ENCODE measurements at places on chromosomes 3 and 15. TPM values are rescaled to one million over a fixed set of nuclear protein-coding genes. Genes with fewer than 3 reads are reported as not detected.
A peak's percentile ranks its signal among the peaks of the same experiment; 100 is the strongest.

Gene RPS27L
- 179 TPM for total RNA-seq

Gene RAB6B
- 12.0 TPM for total RNA-seq

Gene FGD5
- total RNA-seq = 36.2 TPM

Gene MCF2L2
- total RNA-seq = 1.0 TPM

Gene EXD1
- total RNA-seq = not detected

Gene TMIE
- total RNA-seq = 0.55 TPM

Gene SAMMSON
- total RNA-seq = 25.6 TPM

Gene GUCA1C
- not detected for total RNA-seq

Gene EFCAB12
- total RNA-seq = 0.36 TPM

GRCh38 chr3:152811974-152812760 lies 22.8 kb upstream of the P2RY1 start:
- no peak for DNase-seq

DNA sequence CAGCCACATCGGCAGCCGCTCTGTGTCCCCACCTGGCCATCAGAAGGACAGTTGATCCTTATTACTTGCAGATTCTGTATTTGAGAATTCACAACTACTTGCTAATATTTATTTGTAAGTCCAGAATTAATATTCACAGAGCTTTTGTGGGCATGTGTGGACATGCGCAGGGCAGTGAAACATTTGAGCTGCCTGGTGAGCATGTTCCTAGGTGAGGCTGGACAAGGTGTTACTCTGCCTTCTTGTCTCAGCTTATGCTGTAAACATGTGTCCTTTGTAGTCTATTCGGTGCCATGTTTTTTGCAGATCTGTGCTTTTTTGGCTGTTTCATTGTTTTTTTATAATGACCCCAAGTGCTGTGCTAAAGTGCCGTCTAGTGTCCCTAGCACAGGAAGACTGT lies 15.6 kb downstream of the FAH start:
- no peak for DNase-seq

- DNase-seq = no peak
These were observed 5.7 kb downstream of the PDIA5 start for GRCh38 chr3:123072564-123072963.

GRCh38 chr3:43331381-43331780 lies 45.0 kb downstream of the SNRK start:
- DNase-seq = no peak

GRCh38 chr15:63573533-63573932 lies 23.7 kb upstream of the FBXL22 start:
- DNase-seq = no peak

- no peak for DNase-seq
These were observed 237.7 kb downstream of the SLCO3A1 start for GRCh38 chr15:92091155-92091734.

DNA sequence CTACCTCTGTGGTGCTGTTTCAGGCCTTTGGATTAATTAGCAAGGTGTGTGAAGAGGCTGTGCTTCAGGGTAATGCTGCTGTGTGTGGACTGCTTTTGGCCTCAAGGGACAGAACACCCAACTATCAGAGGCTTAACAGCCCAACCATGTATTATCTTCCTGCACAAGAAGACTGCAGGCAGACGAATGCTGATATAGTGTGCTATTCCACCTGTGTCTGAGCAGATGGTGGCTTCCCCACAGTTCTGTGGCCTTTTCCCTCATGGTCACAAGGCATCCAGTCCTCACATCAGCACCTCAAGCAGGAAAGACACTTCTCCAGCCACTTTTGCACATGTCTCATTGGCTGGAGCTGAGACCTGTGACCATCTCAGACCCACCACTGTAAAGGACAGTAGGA lies 76.6 kb downstream of the CHCHD6 start:
- no peak for DNase-seq

DNA sequence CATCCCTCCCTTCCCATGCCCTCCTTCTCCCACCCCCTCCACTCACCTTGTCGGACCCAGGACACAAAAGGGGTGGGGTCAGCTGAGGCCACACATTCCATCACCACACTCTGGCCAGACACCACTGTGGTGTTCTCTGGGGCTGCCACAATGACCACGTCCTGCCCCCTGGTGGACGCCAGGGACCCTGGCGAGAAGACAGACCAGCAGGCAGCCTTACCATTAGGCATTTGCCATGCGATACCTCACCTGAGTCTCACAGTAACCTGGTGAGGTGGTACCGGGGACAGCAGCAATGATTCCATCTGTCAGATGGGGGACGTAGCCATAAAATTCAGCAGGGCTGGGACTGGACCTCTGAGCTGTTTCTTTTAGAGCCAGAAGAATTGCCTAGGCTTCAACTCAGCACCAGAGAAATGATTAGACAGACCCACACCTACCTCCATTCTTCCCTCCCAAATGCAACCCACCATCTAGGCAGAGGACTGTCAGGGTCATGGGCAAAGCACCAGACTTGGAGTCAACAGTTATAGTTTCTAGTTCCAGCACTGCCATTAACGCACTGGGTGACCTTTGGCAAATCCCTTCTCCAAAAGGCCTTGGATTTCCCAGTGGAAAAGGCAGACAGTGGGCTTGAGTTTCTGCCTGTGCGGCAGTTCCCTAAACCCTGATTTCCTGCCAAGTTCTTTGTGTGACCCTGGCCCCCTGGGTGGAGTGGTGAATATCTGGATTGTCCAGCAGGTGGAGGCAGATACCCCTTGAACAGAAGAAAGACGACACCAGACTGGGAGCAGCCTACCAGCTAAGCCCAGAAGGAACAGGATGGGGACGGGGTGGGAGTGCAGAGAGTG lies 21.8 kb downstream of the IGDCC4 start:
- peak; percentile 81 for DNase-seq

DNA sequence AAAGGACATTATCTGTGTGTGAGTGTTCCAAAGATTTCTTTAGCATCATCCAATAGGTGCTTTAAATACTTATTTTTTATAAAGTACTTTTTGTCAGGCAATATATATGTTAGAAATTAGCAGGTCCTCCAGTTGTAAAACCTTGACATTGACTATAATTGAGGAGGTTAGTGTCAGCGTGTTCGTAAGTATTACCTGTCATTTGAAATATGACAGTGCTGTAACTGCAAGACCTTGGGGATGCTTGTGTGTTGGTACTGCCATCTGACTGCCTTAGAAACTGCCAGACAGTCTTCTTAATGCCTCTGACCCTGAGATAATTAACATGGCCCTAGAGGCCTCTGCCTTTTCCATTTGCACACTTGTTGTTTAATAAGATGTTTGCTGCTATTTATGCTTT lies 170.7 kb downstream of the NAALADL2 start:
- DNase-seq = no peak

DNA sequence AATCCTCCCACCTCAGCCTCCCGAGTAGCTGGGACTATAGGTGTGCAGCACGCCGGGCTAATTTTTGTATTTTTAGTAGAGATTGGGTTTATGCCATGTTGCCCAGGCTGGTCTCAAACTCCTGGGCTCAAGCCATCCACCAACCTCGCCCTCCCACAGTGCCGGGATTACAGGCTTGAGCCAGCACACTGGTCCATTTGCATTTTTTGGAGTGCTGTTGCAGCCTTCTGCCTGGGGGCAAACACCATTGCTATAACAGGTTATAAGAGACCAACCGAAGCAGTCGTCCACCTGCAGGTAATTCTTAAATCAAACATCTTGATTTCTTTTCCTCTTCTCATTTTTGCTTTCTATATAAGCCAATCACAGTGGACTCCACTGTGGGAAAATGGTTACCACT lies 27.7 kb downstream of the ACKR4 start:
- no peak for DNase-seq

DNA sequence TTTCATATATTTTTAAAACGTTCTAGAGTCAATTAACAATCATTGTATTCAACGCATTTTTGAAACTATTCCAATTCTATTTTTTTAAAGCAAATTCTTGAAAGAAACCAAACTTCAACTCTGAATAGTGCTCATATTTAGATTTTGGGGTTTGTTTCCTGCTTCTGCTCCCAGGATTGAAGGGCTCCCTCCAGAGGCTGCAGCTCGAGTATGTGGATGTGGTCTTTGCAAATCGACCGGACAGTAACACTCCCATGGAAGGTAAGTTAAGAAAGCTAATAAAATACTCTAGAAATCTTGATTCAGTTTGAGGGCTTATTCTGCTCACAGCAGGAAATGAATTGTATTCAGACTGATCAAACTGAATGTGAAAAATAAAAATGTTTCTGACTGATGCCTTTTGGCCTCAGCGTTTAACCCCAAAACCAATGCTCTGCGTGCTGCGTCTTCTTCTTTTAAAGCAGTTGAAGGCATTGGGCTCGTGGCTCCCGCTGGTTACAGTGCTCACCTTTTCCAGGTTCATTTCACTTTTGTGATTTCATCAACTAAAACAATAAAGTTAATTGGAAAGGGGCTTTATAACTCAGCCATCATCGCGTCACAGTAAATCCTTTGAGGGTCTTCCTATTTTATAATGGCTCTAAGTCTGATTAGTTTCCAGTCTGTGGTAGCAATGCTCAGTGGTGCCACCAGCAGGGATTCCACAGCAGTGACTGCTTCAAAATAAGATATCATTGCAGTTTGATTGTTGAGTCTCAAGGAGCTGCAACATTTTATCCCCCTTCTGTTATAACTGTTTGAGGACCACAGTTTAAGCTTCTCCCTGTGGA lies 80.1 kb downstream of the SSR3 start:
- no peak for DNase-seq

DNA sequence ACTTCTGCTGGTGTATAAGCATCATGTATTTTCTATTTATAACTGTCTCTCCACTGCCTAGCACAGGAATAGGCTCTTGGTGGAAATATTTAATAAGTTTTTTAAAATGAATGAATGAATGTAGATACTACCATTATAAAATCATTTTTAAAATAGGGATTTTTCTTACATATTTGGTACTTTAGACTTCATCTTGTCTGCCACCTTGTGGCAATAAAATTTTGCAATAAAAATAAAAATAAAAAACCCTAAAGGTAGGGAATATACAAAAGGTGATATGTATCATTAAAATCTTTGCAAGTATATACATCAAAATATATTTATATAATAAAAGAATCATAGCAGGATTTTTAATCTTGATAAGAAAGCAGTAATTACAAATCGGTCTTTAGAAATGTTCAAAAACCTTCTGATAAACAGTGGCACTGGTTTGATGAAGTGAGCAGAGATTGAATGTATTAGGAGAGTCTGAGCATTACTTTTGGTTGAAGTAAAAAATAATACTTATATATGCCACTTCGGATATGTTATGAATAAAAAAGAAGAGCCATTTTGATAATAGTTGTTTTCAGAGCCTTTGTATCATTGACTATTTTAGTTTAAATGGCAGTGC lies 95.2 kb downstream of the SPATA16 start:
- DNase-seq = no peak

GRCh38 chr15:68537097-68537496 lies 41.7 kb upstream of the CORO2B start:
- no peak for DNase-seq

- no peak for DNase-seq
These were observed 65.8 kb downstream of the SV2B start for GRCh38 chr15:91165850-91166249.

- no peak for DNase-seq
These were observed 5.5 kb downstream of the SEMA5B start for GRCh38 chr3:123021996-123022510.

DNA sequence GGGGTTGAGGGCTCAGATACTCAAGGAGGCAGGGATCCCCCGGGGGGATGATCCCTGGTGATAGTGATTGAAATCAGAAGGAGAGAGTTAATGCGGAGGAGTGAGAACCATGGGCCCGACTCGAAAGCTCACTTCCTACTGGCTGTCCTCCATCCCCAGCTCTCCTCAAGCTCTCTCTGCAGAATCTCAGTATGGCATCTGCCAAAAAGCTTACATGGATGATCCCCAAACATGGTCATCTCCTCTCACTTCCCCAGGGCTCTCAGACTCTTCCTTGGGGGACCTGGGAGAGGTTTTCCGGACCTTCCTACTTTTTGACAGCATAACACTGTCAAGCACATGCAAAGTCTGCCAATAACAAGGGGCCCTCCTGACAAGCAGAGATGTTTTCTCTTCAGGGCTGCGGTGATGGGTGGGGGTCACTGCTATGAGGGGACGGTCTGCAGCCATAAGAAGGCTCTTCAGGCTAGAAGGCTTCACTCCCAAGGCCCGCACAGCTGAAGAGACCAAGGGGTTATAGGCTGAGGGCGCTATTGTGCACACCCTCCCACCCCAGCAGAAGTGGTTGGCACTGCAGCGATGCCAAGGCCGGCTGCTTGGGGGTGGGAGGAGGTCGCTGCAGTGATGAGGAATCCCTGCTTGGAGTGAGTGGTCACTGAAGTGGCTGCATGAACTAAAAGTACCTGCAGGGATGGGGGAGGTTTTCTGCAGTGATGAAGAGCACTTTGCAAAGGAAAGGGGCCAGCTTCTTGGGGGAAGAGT lies 828 bp upstream of the VWA5B2 start:
- DNase-seq = no peak

- no peak for DNase-seq
These were observed 12.1 kb downstream of the FSD2 start for GRCh38 chr15:82793737-82794136.

DNA sequence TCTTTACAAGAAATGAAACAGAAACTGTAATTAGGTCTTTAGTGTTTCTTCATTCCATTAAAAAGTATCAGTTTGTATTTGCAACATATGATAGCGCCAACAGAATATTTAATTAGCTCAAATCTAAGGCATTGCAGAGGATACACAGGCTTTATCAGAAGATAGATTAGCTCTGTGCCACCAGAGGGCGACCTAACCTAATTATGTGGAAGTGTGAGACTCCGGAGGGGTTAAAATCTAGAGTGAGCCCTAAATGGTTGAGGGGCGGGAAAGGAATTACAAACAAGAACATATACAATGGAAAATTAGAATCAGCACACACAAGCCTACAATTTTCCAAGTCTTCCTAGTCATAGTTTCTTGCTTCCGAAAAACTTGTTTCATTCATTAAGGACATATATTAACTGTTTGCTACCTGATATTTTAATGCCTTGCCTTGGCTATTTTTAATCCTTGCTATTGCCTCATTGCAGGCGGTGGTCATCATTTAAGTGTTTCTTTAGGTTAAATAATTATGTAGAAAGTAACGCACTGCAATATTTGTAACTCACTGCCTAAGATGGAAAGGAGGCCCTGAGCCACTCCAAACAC lies 18.0 kb upstream of the RYR3 start:
- peak; percentile 57 for DNase-seq

DNA sequence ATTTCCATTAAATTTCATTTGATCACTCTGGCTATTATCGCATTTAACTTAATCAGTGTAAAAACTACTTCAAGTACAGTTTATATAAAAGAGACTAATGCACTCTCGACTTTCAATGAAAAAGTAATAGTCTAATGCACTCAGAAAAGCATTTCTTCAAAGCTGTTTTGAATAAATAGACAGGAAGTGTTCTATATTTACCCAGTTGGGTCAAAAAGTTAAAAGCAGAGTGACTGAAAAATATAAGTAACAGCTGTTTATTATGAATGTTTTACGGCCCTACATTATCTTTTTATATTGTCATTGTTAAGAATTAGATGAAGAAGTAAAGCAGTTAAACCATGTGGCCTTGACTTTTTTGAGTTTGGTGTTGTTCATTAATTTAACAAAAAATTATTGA lies 391.8 kb downstream of the ZPLD1 start:
- no peak for DNase-seq
